Esophagus squamous epithelium (tissue), 5 donors: ENCODE measurements at places on chromosomes 13 and 19.

DNA sequence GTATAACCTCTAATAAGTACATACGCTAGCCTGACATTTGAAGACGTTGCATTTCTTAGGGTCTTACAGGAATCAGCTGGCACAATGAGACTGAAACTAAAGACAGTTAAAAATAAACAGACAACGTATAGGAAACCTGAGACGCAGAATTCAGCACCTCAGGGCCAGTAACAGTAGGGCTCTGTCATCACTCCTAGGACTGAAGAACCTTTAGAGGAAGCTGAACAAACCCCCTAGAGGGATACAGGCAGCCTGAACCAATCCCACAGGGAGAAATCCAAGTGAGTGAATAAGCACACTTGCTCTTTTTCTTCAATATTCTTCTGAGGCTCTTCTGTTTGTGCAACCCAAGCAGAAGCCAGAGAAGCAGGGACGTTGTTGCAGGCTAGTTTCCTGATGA is 53.9 kb upstream of the KLHL1 start:
- no peak for DNase-seq

DNA sequence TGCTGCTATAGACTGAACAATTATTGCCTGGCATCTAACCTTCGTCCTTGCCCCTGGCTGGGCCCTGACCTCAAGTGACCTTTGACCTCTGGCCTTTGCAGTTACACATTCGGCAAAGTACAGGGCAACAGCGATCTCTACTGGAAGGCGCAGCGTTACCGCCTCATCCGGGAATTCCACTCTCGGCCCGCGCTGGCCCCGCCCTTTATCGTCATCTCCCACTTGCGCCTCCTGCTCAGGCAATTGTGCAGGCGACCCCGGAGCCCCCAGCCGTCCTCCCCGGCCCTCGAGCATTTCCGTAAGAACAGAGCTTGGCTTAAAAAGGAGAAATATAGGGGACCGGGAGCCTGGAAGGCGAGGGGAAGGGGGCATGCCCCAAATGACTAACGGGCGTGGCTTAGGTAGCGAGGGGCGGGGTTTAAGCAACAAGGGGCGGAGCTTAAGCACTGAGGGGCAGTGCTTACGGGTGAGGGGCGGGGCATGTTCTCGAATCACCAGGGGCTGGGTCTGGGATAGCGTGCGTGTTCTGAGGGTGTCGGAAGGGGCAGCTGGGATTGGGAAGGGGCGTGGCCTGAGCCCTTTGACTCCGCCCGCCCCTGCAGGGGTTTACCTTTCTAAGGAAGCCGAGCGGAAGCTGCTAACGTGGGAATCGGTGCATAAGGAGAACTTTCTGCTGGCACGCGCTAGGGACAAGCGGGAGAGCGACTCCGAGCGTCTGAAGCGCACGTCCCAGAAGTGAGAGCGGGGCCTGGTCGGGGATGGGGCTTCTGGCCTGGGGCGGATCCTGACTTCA is 52.7 kb downstream of the TRPM4 start:
- DNase-seq: no peak

DNA sequence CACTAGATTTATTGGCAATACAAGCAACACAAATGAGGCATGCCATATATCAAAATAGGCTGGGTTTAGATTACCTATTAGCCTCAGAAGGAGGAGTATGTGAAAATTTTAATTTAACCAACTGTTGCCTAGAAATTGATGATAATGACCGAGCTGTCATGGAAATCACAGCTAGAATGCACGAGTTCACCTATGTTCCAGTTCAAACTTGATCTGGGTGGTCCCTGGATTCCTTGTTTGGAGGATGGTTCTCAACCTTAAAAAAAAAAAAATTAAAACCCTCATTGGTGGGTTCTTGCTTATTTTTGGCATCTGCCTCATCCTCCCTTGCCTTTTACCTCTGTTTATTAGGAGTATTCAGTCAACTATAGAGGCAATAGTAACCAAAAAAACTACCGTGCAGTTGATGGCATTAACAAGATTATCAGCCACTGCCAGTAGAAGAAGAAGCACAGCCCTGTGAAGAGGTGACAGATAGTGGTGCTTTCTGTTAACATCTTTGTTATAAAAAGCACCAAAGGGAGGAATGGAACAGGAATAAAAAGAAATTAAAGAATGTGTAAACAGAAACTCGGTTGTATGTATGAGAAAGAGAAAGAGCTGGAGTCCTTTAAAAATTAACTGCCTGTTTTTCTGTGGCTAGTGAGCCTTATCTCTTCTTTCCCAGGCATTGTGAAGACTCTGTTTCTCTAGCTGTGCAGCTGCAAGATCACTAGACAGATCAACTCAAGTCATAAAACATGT is 106.4 kb downstream of the ZNF429 start:
- DNase-seq: no peak

- DNase-seq: no peak
These were observed 107.5 kb downstream of the KLF12 start for GRCh38 chr13:74026753-74027152.

DNA sequence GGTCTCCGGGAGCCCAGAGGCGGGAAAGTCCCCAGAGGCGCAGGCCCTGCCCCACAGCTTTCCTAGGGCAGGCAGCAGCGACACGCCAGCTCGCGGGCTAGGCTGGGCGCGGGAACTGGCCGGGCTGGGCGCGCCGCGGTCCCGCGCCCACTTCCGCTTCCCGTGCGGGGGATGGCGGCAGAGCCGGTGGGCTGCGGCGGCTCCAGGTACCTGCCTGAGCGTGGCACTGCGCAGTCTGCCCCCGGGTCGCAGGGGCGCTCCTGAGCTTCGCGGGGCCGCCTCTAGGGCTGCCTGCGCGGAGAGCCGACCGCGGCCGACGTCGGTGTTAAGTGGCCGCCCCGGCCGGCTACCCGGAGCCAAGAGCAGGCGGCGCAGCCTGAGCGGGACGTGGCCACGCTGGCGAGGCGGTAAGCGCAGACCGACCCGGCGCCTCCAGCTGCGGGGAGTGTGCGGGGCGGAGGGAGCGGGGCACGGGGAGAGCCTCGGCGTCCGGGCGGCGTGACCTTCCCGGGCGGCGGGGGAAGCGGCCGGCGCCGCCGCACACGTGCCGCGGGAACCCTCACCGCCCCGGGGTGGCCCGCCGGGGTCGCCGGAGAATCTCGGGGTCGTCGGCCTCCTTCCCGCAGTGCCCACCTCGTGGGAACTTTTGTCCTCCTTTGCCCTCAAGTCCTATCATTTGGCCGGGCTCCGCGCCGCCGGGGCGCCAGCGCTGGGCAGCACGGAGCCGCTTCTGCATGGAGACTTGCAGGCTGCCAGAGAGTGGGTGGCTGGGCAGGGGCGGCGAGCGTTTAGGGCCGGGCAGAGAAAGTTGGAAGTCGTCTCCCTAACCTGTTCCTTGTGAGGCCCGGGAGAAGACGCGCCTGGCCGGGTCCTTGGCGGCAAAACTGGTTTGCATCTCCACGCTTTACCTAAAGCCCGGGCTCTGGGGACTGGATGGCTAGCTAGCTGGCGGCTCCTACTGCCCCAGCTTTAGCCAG is 31.4 kb upstream of the MPHOSPH8 start:
- no peak for DNase-seq

GRCh38 chr19:35228177-35228930 is at the start of gene FAM187B:
FAM187B (minus strand) TSS chr19:35228739; CDS start chr19:35228680, 59 bp downstream.
- no peak for DNase-seq
